Germinal center (tissue), 1 donor: ENCODE measurements at places on chromosomes 7 and 10.

DNA sequence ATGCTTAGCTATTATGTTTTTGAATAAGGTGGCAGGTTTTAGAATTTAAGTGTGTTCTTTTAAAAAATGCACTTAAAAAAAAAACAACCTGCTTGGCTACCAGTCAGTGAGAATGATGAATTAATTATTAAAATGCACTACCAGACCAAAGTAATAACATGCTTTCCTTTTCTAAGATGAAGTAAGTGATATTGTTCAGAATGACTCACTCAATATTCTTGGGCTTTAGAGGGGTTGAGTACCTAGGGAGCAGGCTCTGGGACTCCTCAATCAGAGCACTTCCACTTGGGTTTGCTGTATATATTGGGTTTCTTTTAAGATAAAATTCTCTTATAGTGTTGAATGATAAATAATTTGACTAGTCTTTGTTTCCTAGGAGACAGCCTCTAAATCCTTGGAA is 8.6 kb downstream of the STAM start:
- DNase-seq, result no peak

- no peak for DNase-seq
Observed at GRCh38 chr10:98224509-98224908, 43.5 kb downstream of the LOXL4 start.

GRCh38 chr7:70614237-70615045 is 517.5 kb upstream of the GALNT17 start:
- peak; percentile 48 for DNase-seq

DNA sequence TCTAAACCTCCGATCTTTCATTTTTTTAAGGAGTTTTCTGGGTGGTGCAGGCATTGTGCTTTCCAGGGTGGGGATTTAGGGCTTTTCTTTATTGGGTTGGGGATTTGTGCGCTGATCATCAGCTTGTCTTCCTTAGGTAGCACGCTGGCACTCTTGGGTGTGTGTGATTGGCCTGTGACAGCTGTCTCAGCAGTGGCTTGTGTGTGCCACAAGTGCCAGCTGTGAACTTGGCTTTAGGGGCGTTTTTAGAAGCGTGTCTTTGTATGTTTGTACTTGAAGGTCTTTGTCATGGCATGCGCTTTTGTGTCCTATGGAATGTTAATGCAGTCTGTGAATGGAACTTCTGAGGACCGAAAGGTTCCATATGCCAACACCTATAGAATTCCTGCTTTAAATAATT is 788 bp downstream of the AKAP9 start:
- peak; percentile 38 for DNase-seq

GRCh38 chr7:137647905-137648565 is 198.7 kb downstream of the DGKI start:
- no peak for DNase-seq

DNA sequence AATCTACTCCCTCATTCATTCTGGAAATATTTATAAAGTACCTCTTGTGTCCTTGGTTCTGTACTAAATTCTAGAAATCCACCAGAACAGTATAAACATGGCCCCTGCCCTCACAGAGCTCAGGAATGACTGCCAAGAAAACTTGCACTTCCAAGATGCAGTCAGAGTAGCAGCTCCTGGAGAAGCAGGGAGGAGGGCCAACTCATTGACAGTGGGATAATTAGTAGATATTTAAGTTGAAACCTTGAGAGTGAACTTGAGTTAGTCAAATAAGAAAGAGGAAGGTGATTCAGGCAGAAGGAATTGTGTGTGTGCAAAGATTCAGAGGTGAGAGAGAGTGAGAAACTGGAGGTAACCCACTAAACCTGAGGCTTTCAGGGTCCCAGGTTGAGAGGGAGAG is 182.2 kb upstream of the INHBA start:
- no peak for DNase-seq

- DNase-seq, result no peak
Observed at GRCh38 chr10:100000109-100000644, 9.6 kb downstream of the DNMBP start.

- no peak for DNase-seq
Observed at GRCh38 chr7:133053321-133053891, 28.5 kb downstream of the CHCHD3 start.

GRCh38 chr10:3750006-3750816 is 34.8 kb downstream of the KLF6 start:
- no peak for DNase-seq

- no peak for DNase-seq
Observed at GRCh38 chr7:95546647-95547046, 49.7 kb downstream of the PDK4 start.

- DNase-seq, result no peak
Observed at GRCh38 chr7:142614116-142614515, 135.2 kb upstream of the PRSS1 start.

- no peak for DNase-seq
Observed at GRCh38 chr7:17447728-17448478, 149.5 kb downstream of the AHR start.

DNA sequence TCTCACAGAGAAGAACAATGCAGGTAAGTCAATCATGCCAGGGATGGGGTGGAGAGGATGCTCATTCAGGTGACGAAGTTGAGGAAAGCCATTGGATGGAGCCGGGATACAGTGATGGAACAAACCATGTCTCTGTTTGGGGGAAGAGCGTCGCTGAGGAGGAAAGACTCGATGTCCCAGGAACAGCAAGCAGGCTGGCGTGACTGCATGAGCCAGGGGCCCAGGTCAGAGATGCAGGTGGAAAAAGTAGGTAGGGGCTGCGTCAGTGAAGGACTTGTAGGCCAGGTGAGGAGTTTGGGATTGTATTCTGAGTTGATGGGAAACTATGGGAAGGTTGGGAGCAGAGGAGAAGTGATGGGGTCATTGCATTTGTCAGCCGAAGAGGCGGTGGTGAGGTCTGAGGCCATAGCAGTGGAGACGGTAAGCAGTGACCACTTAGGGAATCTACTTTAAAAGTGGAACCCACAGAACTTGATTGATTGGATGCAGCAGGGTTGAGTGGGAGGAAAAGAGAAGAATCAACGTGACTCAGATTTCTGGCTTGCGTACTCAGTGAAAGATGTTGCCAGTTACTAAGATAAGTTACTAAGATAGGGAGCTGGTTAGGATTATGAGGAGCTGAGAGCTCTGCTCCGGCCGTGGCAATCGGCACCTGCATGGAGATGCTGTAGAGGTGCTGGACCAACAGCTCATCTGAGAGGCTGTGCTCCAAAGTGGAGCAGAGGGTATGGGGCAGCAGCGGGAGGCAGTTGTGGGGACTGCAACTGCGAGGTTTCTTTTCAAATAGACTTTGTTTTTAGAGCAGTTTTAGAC is 12.5 kb upstream of the IL2RA start:
- no peak for DNase-seq

- no peak for DNase-seq
Observed at GRCh38 chr7:151539088-151539671, 19.5 kb upstream of the RHEB start.

- DNase-seq, result peak; percentile 46
Observed at GRCh38 chr7:140653319-140654108, 12.9 kb upstream of the DENND2A start.

- DNase-seq, result no peak
Observed at GRCh38 chr10:43965918-43966570, 317.4 kb upstream of the ZNF32 start.

DNA sequence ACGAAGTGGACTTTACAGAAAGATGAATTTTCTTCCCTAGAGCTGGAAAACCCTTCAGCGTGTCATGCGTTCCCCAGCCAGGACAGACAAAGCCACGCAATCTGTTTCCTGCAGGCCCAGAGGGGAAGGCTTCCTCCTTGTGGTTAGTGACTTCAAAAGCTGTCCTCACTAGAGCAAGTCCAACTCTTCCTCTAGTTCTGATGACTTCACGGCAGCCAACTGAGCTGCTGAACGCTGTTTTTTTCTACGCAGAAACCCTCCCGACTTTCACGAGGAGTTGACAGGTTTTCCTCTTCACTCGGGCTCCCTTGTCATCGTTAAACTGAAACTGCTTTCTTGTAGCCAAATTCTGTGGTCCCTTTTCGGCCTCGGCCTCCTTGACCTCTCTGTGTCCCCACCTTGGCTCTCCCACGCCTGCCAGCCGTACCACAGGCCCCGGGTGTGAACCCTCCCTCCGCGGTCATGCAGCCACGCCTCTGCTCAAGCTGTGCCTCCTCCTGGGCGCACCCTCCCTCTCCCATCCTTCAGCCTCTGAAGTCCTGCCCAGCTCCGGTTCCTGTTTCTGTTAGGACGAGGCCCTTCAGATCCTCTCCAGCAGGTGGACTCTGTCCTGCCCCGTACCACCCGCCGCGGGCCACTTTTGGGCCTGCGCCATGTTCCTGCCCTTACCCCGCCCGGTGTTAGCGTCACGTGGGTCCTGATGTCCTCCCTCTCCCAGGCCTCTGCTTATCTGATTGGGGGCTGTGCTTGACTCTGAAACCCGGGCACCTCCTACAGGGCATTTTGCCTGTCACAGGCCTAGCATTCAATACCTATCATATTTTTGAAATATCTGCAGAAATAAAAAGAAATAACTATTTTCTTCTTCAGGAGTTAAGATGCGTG is 39.3 kb downstream of the CUX1 start:
- DNase-seq, result peak; percentile 90

GRCh38 chr10:10247585-10247984 is 770.1 kb upstream of the CELF2 start:
- DNase-seq, result no peak
